ENCODE measurements at places on chromosomes 7 and 10.
A peak's percentile ranks its signal among the peaks of the same experiment; 100 is the strongest.

- DNase-seq: no peak
Measured at GRCh38 chr7:32937344-32938174, 19.7 kb upstream of the FKBP9 start.

- DNase-seq: peak; percentile 38
Measured at GRCh38 chr7:50264908-50265307, 39.6 kb upstream of the IKZF1 start.

DNA sequence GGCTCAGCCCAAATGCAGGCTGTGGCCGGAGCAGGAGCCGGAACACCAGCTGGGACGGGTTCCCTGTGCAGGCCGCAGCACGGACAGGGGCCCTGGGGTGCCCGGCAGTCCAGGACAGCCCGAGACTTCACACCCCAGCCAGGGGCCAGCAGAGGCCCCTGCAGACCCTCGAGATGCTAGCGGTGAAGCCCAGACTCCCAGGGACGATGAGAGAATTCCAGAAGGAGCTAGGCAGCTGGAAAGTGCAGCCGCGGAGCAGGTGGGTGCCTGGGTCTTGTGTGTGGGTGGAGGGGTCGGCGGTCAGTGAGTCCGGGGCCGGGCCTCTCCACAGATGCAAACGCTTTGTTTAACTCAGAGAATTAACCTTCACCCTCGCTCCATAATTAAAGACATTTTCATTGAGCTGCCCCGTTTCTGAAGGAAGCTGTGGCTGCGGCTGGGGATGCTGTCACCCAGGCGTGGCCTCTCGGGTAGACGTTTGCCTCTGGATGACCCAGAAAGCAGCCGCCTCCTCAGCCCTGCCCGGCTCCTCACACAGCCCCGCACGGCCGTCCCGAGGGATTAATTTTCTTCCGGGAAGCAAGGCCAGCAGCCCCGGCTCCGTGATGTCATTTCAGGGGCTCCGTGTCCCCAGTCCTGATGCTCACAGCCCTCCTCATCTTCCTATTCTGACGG is 26.5 kb downstream of the KNDC1 start:
- no peak for DNase-seq

DNA sequence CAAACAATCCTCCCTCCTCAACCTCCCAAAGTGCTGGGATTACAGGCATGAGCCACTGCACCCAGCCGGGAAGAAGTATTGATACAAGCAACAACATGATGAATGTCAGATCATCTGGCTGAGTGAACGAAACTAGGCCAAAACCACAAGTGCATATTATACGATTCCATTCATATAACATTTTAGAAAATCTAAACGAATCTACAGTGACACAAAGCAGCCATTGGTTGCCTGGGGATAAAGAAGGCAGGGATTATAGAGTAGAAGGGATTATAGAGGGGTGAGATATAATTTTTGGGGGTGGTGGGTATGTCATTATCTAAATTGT is 11.5 kb upstream of the RHBDD2 start:
- DNase-seq: no peak

DNA sequence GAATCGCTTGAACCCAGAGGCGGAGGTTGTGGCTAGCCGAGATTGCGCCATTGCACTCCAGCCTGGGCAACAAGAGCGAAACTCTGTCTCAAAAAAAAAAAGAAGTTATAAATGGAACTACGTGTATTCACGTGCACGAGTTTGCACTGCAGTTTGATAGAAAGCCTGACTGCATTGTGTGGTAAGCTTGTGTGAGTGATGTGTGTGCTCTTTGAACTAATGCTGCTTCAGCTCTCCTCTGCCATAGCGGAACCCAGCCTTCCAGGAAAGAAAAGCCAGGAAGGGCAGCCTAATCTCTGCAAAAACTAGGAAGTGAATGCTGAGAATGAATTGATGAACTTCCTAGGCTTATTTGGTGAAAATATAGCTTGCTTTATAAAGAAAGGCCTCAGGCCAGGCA is 15.6 kb upstream of the MKRN1 start:
- DNase-seq: no peak

DNA sequence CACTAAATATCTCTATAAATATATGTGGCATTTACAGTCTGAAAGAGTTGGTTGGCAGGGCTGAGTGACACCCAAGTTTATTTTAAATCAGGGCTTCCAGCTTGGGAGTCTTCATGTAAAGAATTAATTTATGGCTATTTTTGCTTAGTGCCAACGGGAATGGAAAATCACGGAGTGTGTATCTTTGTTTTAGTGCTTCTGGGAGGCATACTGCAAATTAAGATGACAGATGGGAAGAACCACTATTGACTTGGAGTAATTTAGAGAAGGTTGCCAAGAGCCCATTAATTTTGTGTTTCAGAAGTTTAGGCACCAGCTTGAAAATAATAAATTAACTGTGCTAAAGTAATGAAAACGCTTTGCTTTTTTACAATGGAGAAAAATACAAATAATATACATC is 135.2 kb downstream of the GPR37 start:
- DNase-seq: no peak

DNA sequence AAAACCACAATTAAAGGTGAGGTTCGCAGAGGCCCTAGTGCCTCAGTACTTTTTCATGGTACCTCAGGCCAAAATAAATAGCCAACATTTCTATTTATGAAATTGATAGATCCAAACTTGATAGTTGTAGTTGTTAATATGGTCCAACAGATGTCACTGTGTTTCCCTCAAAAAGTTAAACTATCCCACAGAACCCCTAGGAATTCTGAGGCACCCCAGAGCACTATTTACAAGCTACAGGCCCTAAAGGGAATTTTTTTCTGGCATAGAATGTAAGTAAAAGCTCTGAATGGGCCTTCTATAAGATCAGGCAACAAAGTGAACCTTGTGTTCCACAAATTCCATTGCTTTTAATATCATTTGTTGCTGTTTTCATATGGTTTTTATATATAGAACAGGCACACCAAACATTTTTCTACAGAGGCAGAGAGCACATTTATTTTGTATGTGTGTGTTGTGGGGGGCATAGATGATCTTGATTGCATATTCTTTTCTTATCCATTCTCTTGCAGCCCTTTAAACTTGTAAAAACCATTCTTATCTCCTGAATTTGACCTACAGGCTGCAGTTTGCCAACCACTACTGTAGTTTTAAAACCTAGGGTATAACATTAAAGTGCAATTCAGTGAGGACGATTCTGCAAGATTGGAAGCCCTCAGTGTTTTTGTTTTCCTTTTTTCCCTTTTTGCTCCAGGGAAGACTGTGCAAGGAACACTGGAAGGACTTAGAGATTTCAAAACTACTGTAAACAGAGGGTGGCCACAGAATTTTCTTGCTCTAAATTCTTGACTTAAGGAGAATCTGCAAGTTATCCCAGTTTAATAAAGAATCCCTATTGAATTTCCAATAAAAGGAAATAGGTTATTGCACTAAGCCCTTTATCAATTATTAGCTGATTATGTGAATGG is 3.5 kb upstream of the ARL4A start:
- no peak for DNase-seq

DNA sequence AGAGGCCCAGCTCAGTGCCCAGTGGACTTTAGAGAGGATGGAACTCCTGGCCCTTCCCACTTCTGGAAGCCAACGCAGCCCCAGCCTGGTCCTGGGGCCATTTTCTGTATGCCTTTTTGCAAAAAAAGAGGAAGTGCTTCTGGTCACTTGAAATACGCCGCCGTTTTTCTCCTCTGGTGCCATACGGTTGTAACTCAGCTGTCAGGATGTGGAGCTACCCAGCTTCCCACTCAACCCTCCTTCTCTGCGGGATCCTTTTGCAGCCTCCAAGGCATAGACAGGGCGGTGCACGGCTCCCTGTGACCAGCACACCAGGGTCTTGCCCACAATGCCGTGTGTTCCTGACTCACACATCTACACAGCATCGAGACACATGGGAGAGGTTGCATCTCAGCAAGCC is 369.6 kb downstream of the TCERG1L start:
- no peak for DNase-seq

GRCh38 chr10:44913350-44914081 is 2.4 kb downstream of the TMEM72 start:
- DNase-seq: peak; percentile 30

DNA sequence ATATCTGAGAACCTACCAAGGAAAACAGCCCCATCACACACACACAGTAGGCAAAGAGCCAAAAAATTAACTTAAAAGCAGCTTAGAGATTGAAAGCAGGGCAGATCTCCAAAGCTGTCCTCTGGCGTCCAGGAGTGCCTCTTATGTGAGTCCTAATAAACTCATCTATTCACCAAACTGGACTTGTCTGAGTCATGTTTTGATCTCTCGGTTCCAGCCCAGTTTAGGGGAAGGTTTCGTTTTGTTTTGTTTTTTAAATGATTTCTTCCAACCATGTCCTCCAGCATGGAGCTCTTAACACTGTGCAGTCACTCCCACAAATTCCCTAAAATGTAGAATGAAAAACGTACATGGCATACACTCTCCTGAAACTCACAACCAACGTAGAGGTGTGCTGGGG is 6.7 kb upstream of the PRSS37 start:
- no peak for DNase-seq

DNA sequence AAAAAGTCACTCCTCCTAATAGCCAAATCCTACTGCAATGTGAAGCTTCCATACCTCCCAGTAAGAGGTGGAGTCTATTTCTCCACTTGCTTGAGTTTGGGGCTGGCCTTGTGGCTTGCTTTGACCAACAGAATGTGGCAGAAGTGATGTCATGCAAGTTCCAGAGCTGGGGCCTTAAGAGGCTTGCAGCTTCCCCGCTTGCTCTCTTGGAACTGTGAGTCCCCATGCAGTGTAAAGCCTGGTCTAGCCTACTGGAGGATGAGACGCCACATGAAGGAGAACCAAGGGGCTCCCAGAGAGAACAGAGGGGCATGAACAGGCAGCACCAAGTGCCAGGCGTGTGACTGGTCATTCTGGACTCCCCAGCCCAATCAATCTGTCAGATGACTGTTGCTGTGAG is 58.6 kb upstream of the OPALIN start:
- no peak for DNase-seq

DNA sequence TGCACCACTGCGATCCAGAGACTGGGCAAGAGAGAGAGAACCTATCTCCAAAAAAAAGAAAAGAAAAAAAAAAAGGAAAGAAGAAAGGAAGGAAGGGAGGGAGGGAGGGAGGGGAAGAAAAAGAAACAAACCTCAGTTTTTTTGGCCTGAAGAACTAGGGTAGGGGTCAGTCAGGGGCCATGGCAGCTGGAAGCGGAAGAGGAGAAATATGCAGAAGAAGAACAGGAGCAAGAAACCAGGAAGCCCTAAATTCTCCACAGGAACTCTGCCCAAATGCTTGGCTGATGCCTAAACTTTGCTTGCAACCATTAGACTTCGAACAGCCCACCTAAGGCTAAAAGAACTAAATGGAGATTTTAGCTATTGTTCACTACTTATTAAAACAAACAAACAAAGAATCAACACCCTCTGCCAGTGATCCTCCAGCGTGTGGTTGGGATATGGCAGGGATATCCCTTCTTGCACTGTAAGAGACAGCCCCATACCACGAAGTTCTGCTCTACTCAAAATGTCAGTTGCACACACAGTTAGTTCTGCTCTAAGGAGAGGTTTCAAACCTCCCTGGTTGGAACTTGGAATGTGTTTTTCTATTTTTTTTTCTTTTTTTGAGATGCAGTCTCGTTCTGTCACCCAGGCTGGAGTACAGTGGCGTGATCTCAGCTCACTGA is 139.5 kb downstream of the FAM107B start:
- no peak for DNase-seq

DNA sequence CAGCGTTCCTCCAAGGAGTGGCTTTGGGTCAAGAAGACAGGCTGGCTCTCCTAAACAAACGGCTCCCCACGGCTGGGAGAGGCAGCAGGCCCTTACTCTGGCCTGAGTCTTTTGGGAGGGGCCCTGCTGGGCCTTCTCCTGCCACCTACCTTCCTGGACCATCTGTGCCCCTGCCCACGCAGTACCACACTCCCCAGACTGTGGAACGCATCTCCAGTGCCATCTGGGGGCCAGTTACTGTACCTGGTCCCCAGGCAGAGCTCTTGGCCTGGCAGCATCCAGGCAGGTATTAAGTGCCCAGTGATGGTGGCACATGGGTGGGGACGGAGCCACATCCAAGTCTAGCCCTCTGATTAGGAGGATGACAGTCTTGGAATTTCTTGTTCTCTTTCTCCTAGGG is 14.4 kb downstream of the ALKBH4 start:
- DNase-seq: peak; percentile 65

GRCh38 chr7:101294039-101294831 is 27.4 kb downstream of the IFT22 start:
- no peak for DNase-seq

GRCh38 chr7:711093-711921 is 15.2 kb upstream of the DNAAF5 start:
- DNase-seq: peak; percentile 15

DNA sequence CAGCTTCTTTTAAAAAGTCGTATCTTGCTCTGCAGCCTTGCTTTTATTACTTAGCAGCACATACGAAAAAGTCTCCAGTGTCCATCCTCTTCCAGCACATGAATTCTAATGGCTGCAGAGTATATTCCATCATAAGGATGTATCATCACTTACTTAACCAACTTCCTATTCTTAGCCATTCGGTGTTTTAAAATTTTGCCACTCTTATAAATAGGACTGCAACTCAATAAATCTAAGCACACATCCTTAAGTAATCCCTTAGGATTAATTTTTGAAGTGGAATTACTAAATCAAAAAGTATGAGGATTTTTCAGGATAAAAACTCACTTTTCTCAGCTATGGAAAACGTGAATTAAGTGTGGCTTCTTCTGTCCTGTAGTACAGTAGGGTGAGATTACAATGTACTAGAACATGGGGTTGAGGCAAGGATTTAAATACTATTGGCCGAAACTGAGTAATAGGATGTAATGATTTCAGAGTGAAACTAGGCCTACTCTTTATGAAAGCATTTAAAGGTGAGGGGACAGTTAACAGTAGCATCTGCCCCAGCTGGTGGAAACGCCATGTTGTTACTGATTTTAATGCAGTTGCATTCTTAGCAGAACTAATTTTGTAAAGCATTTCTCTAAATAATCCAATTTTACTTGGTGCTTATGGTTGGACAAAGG is 1035.5 kb downstream of the LRMDA start:
- no peak for DNase-seq

DNA sequence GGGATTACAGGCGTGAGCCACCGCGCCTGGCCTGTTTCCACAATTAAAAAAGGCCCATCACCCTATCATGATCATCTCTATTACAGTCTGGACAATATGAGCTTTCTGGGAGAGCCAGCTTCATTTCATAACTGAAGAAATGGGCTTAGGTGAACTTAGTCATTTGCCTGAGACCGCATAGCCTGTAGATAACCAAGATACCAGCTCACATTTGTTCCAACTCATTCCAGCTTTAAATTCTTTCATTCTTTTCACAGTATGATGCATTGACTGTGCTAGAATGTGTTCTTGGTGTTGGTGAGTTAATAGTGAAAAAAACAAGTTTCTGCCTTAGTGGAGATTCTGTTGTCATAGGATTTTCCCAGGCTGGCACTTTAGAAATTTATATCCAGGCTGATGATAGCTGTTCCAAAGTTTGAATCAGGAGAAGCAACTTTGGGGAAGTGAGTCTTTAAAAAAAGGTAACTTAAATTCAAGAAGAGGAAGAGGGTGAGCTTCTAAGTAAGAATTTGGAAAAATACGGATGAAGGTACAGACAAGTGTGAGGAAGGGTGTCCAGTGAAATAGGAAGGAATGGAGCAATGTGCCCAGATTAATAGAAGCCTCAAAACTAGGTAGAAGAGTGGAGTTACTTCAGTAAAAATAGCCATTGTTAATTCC is 2.1 kb upstream of the H2AZ2 start:
- DNase-seq: no peak

- DNase-seq: no peak
Measured at GRCh38 chr7:116776610-116777289, 85.6 kb upstream of the CAPZA2 start.

GRCh38 chr7:154484406-154484805 is 432.2 kb downstream of the DPP6 start:
- DNase-seq: no peak

All from activated CD8-positive, alpha-beta memory T cell treated with anti-CD3 and anti-CD28 coated beads, Interleukin-2, amount 50 U/mL, for 4 hours (primary cell).